ENCODE measurements at places on chromosomes 7 and 10. TPM values are rescaled to one million over a fixed set of nuclear protein-coding genes. Genes with fewer than 3 reads are reported as not detected.
A peak's percentile ranks its signal among the peaks of the same experiment; 100 is the strongest.

DNA sequence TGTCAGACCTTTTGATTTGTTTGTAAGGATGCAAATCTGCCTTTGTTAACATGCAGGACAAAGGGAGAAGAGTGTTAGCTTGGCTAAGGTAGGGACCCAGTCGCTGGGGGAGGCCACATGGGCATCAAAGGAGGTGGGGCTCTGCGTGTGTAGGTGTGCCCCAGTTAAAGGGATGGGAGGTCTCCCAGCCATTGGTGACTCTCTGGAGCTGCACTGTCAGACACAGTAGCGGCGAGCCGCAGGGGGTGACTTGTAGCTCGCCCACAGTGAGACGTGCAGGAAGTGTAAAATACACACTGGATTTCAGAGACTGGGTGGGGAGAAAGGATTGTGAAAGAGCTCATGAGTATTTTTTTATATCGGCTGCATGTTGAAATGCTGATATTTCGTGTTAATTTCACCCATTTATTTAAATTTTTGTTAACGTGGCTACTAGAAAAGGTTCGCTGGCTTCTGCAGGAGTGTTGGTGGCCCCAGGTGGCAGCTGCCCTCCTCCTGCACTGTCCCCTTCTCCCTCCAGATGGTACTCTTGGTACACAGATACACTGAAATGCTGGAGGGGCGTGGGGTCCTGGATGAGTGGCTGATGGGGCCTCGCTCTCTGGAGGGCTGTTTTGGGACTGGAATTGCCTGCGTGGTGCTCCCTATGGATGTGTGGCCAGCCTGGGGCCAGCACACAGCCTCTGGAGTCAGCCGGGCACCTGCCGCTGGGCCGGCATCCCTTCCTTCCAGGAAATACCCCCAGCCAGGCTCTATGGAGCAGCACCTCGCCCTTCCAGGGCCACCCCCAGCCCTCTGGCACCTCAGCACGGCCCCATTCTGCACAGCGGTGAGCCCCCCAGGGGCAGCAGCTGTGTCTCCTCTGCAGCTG is 59.2 kb downstream of the LHPP start:
- no peak overlapping the region for H3K27ac ChIP-seq
- peaks cover 3% of the 10 kb centered on the region for H3K36me3 ChIP-seq
- no peaks in the 10 kb centered on the region for H3K27me3 ChIP-seq
- no peaks in the 10 kb centered on the region for H3K4me1 ChIP-seq
- no peak for DNase-seq

ITIH2 gene
- total RNA-seq: not detected

DNA sequence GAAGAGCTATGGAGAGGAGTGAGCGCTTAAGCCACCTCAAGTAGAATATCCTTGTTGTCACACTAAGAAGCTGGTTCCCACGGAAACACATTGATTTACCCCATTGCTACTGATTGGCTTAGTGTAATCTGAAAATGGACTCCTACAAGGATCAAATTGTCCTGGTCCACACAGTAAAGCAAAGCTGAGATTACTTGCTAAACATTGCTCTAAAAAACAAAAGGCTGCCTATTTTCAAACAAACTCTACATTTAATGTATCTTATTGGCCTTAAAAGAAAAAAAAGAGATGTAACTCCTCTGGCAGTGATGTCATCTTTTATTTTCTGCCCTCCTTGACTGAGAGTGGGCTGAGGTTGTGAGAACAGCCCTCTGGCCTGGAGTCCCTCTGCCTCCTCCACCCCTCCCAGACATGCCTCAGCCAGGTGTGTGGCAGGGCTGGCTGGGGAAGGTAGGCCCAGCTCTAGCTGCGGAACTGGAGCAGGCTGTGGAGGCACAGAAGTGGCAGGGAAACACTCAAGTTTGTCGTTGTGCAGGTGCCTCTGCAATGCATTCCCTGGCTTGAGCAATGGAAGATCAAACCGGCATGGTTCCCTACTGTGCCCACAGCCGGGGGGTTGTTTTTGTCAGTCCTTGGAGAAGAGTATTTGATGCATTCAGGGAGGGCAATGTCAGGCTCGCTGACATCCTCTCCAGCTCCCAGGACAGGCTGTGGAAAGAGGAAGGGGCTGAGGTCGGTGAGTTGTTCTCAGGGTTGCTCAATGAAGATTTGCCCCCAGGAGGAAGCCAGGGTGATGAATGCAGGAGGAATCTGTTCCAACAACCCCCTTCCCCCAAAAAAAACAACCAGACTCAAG is 9.1 kb downstream of the KLF6 start:
- peaks cover 61% of the 10 kb centered on the region for H3K36me3 ChIP-seq
- peaks cover 69% of the 10 kb centered on the region for H3K4me1 ChIP-seq
- DNase-seq: peak; percentile 22
- H3K4me3 ChIP-seq: no peak overlapping the region
- H3K27me3 ChIP-seq: no peaks in the 10 kb centered on the region
- H3K27ac ChIP-seq: peak overlapping the region; percentile 48

- no peaks in the 10 kb centered on the region for H3K36me3 ChIP-seq
- no peak overlapping the region for H3K27ac ChIP-seq
- DNase-seq: peak; percentile 22
- H3K4me1 ChIP-seq: peaks cover 10% of the 10 kb centered on the region
Measured at GRCh38 chr7:117110480-117111315, 157.4 kb downstream of the ST7 start.

GRCh38 chr10:99913831-99914235 is 95.9 kb downstream of the DNMBP start:
- no peak overlapping the region for H3K27ac ChIP-seq
- no peaks in the 10 kb centered on the region for H3K4me1 ChIP-seq
- no peak for DNase-seq
- no peaks in the 10 kb centered on the region for H3K27me3 ChIP-seq

DNA sequence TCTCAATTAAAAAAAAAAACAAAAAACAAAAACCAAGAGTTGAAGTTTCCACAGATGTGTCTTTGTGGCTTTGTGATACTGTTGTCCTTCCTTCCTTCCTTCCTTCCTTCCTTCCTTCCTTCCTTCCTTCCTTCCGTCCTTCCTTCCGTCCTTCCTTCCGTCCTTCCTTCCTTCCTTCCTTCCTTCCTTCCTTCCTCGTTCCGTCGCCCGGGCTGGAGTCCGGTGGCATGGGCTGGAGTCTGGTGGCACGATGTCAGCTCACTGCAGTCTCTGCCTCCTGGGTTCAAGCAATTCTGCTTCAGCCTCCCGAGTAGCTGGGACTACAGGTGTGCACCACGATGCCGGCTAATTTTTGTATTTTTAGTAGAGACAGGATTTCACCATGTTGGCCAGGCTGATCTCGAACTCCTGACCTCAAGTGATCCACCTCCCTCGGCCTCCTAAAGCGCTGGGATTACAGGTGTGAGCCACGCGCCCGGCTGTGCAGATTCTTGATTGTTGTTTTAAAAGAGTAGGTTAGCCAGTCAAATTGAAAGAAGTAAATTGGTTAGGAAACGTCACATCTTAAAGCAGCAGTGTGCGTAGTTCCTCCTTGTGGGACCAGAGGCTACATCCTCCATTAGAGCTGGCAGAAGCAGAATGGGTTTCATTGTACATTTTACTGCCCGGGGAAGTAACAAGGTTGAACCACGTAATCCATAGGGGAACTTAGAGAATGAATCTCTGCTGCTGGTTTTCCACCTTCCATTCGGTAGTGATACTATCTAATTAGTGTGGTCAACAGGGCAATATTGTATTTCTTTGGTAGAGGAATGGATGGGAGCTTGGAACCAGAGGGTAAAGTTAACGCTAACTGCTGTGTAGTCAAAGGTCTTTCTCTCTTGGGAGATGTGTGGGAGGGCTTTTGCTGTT is 20.6 kb downstream of the DNAJB6 start:
- peaks cover 60% of the 10 kb centered on the region for H3K36me3 ChIP-seq
- no peak for DNase-seq
- H3K27ac ChIP-seq: no peak overlapping the region

DNA sequence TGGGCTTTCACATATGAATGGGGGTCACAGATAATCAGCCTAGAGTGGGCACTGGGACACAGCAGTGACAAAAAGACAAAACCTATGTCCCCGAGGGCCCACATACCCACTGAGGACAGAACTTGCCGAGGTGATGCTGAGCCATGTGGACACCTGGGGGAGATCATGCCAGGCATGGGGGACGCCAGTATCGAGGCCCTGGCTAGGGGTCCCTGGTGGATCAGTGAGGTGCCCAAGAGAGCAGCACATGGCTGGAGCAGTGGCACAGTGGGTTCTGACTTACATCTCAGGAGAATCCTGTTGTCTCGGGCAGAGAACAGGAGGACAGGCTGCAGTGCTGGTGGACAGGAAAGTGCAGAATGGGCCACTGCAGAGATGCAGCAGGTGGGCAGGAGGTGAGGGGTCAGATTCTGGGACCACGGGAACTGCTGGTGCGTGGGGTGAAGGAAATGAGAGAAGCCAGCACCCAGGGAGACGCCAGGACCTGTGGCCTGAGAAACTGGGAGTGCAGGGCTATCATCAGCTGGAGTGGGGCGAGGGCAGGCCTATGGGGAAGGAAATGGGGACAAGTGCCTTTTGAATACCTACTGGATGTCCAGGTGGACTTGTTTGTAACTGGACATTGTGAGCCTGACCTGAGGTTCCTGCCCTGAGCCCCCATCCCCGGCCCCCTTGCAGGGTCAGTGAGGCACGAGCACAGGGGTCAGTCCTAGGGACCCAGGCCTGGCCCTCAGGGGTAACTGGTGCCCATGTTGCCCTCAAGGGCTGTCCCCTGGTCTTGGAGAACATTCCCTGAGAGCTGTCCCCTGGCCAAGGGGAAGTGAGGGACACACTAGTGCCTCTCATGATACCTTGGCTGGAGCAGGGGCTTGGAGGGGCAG is 91.2 kb upstream of the RET start:
- H3K4me1 ChIP-seq: peaks cover 9% of the 10 kb centered on the region
- H3K27ac ChIP-seq: no peak overlapping the region
- H3K36me3 ChIP-seq: no peaks in the 10 kb centered on the region
- no peak for DNase-seq

DNA sequence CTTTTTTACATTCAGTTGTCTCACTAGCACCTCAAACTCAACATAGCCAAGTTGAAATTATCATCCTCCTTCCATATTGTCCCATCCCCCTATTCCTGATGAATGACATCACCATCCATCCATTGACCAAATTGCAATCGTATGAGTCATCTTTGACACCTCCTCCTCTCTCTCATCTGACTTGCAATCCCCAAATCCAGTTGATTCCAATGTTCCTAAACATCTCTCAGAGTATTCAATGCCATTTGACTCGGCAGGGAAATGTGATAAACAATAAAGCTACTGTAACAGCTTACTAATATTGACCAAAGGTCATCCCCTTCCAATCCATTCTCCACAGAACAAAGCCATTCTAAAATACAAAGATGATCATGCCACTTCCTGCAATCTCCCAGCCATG is 1047.8 kb downstream of the NRG3 start:
- H3K27ac ChIP-seq: no peak overlapping the region
- no peaks in the 10 kb centered on the region for H3K4me1 ChIP-seq
- no peaks in the 10 kb centered on the region for H3K36me3 ChIP-seq
- no peaks in the 10 kb centered on the region for H3K27me3 ChIP-seq

- no peaks in the 10 kb centered on the region for H3K27me3 ChIP-seq
- no peaks in the 10 kb centered on the region for H3K4me1 ChIP-seq
- H3K36me3 ChIP-seq: no peaks in the 10 kb centered on the region
Measured at GRCh38 chr7:223118-223800, 30.9 kb downstream of the FAM20C start.

DNA sequence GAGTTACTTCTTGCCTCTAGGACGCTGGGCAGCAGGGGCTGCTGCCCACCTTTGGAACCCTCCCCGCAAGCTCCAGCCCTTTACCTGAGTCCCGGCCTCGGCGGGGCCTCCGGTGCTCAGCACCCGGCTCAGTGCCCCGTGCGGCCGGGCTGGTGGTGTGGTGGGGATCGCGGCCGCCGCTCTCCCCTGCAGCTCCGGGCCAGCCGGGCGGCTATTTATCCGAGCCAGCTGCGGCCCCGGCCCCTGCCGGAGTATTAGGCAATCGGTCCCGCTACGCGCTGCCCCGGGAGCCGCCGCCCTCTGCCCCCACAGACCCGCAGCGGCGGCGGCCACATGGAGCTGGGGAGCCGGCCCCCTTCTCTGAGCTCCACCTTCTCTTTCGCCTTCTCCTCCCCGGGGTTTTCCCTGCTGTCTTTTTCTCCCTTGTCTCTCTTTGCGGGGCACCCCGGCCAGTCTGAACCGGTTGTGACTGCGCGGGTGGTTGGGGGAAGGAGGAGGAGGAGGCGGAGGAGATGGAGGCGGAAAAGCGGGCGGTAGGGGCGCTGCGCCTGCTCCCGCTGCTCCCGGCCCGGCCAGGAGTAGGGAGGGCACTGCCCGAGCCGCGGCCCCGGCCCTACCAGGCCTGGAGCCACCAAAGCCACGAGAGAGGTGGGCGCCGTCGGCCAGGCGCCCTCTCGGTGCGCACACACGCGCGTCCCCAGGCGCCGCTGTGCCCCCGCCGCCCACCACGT is at the start of gene SLC16A9:
TSS of gene SLC16A9 (minus strand) at position 456 of the 731 bp plus-strand sequence. CDS start 25,559 bp downstream, outside the sequence.
- DNase-seq: no peak
- H3K36me3 ChIP-seq: no peaks in the 10 kb centered on the region
- H3K27ac ChIP-seq: no peak within 1 kb of the TSS
- peaks cover 9% of the 10 kb centered on the region for H3K4me1 ChIP-seq
- peaks cover 31% of the 10 kb centered on the region for H3K27me3 ChIP-seq

NXPH1 gene
- not detected for total RNA-seq

DNA sequence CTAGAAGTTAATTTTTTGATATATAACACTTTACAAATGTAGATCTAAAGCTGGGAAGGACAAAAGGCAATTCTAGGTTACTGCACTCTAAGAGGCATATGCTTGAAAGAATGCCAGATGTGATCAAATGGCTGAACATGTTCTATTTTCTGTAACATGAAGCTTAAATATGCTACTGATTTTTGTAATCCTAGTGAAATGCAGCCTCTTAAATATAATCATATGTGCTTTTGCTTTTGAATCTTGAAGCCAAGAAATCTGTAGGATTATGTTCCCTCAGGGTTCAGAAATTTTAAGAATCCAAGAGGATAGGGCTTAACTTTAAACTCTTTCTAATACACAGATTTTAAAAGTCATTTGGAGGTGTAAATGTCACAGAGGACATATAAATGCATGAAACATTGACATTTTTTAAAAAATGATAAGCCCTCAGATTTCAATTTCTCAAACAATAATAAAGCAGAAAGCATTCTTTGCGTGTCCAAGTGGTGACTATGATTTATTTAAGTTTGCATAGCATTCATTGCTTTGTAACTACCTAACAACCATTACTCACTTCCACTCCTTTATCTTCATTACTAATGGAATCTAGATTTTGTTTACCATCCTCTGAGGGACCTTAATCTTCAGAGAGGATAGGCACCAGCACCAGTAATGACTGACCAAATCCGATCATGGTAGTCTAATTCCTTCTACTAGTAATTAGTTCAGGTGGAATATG is 170.4 kb downstream of the MAGI2 start:
- H3K36me3 ChIP-seq: no peaks in the 10 kb centered on the region
- no peak for DNase-seq
- no peak overlapping the region for H3K4me3 ChIP-seq
- H3K27me3 ChIP-seq: no peaks in the 10 kb centered on the region
- no peak overlapping the region for H3K27ac ChIP-seq
- no peaks in the 10 kb centered on the region for H3K4me1 ChIP-seq

DNA sequence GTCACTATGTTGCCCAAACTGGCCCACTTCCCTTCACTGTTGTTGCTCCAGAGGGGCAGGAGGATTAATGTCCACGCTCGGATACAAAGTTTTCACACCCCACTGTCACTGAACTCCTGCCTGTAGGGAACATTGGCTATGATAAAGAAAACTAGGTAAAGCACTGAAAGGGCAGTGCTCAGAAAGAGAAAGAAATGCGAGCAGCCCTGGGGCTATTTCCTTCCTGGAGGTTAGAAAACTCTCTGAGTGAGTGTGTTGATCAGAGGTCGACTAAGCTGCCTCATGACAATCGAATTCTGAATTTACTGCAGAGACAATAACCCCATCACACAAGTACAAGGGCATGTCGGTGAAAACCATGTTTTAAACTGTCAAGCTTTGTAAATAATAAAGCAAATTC is 227.2 kb upstream of the PITRM1 start:
- DNase-seq: no peak
- H3K27ac ChIP-seq: no peak overlapping the region
- H3K4me1 ChIP-seq: no peaks in the 10 kb centered on the region
- H3K36me3 ChIP-seq: no peaks in the 10 kb centered on the region
